Adipocyte (in vitro differentiated cells): ENCODE measurements at places on chromosomes 5 and 9.

- peak; percentile 19 for DNase-seq
Observed at GRCh38 chr5:153827397-153827796, 211.3 kb downstream of the FAM114A2 start.

- no peak for DNase-seq
Observed at GRCh38 chr5:142287096-142287972, 37.5 kb downstream of the SPRY4 start.

DNA sequence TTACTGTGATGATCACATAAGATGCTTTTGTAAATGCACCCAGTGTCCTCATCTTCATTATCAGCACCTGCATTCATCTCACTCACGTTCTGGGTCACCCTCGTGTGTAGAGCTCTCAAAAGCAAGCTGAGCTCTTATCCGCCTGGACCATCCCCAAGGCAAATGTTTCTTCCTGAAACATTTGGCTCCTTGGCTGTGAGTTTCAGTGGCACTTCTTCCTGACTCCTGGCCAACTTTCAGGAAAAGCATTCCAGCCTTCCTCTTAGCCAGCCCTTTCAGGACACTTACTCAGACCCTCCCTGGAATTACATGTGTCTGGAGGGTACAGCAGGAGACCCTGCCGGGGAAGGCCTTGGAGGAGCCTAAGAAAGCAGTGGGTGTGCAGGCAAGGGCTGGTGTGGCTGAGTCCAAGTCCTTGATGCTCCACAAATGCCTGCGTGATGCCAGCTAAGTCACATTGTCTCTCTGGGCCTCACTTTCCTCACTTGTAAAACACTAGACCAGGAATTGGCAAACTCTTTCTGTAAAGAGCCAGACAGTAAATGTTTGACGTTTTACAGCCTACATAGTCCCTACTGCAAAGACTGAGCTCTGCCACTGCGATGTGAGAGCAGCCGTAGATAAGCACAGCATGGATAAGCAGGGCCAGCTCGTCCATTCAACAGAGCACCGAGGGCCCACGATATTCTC lies 72.1 kb downstream of the PDE6A start:
- no peak for DNase-seq

- DNase-seq, result no peak
Observed at GRCh38 chr5:51391175-51391574, 7.9 kb downstream of the ISL1 start.

- no peak for DNase-seq
Observed at GRCh38 chr5:67984546-67984945, 231.0 kb upstream of the PIK3R1 start.

DNA sequence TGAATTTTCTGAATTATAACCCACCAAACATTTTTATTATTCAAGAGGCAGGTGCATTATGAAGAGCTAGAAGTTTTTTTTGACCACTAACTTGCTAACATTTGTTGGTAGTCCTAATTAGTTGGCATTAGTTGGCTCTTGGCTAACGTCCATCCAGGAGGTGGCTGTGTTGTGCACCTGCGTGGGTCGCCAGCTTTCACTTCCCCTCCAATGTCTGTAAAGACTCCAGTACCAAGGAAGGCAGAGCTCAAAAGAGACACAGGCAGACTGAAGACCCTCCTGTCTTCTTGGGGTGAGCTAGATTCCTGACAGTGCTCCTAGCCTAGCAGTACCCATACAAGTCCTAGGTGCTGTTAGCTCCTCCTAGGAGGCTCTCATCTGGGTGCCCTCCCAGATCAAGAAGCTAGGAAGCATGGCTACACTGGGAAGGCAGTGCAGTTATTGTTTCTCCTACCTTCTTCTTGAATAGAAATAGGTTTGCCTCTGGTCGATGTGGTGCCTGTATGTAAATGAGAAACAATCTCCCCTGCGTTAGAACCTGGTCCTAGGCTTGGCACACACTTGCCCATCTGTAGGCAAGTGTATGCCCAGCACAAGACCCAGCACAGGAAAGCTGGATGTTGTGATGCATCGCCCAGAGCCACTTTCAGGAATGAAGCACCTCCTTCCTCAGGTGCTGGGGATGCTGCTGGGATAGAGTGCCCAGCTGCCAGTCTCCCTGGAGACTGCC lies 190.9 kb downstream of the ICE1 start:
- no peak for DNase-seq

- DNase-seq, result no peak
Observed at GRCh38 chr5:131611064-131611381, 24.0 kb downstream of the RAPGEF6 start.

DNA sequence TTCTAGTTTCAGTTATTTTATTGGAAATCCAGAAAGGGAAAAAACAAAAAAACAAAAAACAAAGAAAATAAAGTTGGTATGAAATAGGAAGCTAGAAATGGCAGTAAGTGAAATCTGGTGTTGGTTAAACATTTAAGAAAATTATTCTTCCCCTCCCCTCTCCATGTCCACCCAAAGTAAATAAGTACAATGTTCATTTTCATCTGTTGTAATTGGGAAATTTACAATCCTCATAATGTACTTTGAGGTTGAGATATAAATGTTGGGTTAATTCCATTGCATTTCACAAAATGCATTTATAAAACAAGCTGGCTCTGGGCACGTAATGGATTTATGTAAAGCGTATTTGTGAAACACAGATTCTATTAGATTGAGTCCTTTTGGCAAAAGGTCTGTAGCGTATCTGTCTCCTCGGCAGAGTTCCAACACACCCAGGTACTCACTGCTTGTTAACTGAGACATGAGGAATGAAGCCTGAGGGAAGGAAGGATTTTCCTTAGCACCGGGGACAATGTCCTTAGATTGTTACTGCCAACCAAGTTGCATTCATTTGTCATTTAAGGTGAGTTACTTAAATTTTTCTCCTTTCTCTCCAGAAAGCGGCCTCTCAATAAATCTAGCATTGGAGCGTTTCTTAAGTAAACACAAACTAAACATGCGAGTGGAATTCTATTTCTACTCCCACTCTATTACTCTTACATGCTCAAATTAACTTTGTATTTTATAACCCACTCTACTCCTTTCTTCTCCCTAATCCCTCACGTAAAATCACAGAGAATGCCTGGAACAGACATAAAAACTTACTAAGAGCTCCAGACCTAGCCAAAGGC lies 912.3 kb upstream of the WWC1 start:
- DNase-seq, result no peak

GRCh38 chr5:154729613-154730012 lies 25.6 kb upstream of the LARP1 start:
- no peak for DNase-seq

GRCh38 chr9:89036383-89036782 lies 45.1 kb downstream of the S1PR3 start:
- DNase-seq, result no peak

DNA sequence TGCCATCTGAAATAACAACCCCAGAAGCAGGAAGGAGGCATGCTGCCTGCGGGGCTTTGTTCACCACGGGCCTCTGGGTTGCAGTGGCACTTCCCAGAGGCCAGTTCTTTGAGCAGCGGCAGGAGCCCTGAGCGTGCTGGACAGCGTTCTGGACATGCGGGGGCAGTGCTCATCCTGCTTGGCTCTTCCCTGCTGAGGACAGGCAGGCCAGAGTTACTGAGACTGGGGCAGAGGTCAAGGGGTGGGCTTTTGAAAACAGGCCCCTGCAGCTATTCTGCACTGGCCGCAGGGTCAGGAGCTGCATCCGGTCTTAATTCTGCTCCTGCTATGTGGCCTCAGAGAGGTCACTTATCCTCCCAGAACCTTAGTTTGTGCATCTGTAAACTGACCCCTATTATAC lies 258.6 kb downstream of the FSTL4 start:
- DNase-seq, result no peak

DNA sequence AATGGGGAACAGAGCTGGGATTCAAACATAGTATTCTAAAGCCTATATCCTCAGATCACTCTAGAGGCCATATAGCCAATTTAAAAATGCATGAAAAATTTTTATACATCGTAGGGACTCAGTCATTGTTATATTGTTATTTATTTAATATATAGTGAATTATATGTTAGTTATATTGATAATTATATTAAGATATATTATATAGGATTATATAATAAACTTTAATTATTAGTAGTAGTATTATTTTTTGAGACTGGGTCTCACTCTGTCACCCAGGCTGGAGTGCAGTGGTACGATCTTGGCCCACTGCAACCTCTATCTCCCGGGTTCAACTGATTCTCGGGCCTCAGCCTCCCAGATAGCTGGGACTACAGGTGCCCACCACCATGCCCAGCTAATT lies 65.7 kb upstream of the DPYSL3 start:
- no peak for DNase-seq

GRCh38 chr5:138068742-138069600 lies 14.9 kb upstream of the WNT8A start:
- DNase-seq, result peak; percentile 83

- no peak for DNase-seq
Observed at GRCh38 chr5:82865625-82866024, 211.6 kb downstream of the TMEM167A start.

DNA sequence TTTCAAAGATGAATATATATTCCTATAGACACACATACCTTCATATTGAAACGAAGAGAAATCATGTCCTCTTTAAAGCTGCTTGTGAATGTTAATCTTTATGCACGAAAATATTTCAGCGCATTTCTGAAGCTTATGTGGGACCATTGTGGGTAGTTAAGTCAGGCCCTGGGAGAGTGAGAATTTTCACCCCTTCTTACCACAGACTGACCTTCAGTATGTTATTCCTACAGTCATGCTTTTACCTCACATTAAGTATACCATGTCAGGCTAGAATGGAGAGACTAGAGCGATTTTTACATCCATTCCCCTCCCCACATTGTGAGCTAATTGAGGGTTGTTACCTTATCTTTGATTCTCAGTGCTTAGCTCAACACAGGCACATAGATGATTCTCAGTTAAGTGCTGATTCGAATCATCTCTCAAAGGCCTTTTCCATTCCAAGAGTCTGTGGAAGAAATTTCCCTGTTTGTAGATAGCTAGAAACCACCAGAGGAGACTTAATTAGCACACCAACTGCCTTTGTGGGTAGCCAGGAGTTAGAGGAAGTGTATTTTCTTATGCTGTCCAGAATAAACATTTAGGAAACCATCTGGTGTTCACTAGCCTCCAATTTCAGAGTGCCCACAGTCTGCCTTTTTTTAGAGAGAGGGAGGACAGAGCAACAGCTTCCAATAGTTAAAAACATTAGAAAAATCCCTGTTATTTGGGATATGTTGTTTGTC lies 110.5 kb downstream of the MEGF10 start:
- peak; percentile 41 for DNase-seq

- DNase-seq, result no peak
Observed at GRCh38 chr5:176779537-176779936, 30.8 kb upstream of the UNC5A start.

DNA sequence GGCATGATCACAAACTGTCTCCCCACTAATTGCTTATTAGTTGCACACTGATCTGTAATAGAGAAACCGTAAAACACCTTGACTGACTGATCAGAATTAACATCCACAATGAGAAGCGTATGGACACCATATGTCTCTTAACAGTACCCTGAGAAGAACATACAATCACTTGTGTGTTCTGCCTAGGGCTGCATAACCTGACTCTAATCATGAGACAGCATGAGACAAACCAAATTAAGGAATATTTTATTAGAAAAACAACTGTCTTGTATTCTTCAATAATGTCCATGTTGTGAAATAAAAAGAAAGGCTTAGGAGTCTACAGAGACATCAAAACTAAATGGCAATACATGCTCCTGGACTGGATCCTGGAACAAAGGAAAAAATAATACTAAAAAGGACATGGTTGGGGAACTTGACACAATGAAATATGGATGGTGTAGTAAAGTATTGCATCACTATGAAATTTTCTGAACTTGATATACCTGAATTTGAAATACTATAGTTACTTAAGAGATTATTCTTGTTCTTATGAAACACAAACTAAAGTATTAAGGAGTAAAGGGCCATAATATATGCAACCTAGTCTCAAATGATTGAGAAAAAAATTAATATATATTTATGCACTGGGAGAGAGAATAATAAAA lies 162.1 kb downstream of the CWC27 start:
- peak; percentile 12 for DNase-seq

DNA sequence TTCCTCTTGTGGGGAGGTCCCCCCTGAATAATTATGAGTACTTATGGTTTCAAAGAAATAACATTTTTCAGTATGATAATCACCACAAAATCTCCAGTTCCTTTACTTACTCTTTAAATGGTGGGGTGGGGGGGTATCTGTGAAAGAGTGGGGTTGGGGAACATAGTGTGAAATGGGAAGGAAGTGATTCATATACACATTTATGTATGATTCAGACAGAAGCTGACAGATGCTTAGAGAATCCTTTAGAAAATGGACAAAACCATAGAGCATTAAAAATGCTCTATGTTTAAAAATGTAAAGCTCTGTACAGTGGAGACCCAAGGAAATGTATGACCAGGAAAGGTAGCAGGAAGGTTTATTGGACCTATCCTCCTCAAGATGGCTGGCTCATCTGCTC lies 267.5 kb upstream of the GRIA1 start:
- no peak for DNase-seq

DNA sequence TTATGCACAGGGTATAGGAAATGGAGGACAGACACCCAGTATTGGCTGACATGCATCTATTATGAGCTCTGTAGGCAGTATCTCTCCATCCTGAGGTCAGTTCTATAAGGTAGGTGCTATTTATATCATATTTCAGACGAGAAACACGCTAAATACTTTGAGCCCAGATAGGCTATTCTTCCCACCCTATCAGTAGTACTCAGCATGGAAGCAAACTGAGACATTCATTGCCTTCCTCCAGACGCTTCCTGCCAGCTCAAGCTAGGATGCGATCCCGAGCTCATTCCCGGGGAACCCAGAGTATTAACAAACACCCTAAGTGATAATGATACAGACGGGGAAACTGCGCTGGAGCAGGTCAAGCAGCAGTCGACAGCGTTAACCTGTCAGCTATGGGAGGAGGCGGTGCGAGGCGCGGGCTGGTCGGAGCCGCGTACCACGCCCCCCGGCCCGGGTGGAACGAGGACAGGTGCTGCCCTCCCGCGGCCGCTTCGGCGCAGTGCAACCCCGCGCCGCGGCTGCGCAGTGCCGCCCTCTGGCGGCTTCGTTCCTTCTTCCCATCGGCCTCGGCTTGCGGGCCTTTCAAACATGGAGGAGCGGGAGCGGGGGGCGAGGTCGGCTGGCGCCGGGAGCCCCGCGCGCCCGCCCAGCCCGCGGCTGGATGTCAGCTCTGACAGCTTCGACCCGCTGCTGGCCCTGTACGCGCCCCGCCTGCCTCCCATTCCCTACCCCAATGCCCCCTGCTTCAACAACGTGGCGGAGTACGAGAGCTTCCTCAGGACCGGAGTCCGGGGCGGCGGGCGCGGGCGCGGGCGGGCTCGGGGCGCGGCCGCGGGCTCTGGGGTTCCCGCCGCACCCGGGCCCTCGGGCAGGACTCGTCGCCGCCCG lies at the start of gene LSM11:
TSS of gene LSM11 (plus strand) at position 550 of the 888 bp plus-strand sequence. CDS start at position 589, 39 bp downstream.
- DNase-seq, result peak; percentile 94

- no peak for DNase-seq
Observed at GRCh38 chr5:72397836-72398235, 77.7 kb downstream of the PTCD2 start.

- DNase-seq, result no peak
Observed at GRCh38 chr5:165031371-165031770, 1526.0 kb downstream of the MAT2B start.

DNA sequence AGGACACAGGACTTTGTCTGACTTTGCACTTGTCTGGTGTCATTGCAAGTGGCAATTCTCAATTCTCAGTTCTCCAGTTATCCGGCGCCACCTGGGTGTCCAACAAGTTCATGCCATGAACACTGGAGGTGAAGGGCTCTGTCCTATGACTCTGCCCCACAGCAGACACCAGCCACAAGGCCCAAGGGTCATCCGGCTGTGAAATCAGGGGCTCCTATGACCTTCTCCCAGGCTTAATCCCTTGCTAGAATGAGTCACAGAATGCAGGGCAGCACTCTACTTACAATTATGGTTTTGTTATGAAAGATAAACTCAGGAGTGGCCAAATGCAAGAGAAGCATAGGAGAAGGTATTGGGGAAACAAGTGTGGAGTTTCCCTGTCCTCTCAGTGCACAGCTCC lies 392.0 kb downstream of the GADD45G start:
- DNase-seq, result no peak
